Neural crest cell (in vitro differentiated cells): ENCODE measurements at places on chromosomes 6 and 20.

- no peak for DNase-seq
These were observed 8.9 kb downstream of the CD164 start for GRCh38 chr6:109373331-109373730.

DNA sequence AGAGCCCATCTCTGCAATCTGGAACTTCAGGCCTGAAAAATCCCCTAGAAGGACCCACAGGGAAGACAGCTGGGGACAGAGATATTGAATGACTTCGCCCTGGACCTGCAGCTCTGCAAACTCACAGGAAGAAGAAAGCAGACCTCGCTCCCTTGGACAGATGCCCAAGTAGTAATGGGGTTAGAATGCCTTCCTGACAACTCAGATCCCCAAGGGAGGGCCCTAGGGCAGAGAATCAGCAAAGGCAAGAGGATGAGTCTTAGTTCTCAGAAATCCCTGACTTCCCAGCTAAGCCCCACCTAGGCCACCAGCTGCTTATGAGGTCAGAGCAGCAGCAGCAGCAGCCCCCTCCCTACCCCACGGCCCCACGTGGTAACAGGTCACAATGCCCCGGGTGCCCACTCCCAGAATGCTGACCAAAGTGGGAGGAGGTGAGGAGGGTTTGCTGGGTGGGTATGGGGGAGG lies at the start of gene C20orf141:
TSS of gene C20orf141 (plus strand) at position 401 of the 465 bp plus-strand sequence. CDS start 198 bp downstream, outside the sequence.
- no peak for DNase-seq

DNA sequence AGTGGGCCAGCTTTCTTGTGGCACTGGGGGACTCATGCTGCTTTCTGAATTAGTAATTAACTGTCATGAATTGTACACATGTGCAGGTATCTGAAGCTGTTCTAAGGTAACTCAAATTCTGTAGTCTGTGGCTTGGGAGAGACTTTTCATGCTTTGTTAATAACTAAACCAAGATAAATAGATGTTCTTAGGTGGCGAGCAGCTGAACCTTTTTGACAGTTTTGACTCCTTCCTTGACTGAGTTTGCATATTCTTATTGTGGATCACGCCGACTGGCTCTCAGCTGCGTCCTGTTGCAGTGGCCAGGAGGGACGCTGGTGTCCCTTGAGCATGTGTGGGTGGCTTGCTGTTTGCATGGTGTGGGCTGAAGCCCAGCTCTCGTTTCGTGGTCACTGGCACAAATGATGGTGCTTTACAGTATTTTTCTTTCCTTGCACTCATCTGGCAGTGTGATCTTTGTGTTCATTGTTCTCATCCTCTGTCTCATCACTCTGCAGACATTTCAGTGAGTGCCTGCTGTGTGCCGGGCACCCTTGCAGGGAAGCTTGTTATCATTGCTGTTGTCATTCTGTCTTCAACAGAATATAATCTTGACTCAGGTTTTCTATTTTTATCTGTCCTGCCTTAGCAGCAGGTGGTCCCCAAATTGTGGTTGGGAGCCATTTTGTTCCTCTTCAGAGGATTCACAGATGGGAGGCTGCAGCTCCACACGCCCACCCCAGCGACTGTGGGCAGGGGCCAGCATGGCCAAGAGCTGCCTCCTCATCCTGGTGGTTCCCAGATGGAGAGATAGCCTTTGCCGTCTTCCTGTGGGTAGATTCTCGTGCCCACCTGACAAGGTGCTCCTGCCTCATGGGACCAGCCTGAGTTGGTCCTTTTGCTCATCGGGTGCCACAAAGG lies 39.6 kb downstream of the DUSP22 start:
- DNase-seq = no peak

DNA sequence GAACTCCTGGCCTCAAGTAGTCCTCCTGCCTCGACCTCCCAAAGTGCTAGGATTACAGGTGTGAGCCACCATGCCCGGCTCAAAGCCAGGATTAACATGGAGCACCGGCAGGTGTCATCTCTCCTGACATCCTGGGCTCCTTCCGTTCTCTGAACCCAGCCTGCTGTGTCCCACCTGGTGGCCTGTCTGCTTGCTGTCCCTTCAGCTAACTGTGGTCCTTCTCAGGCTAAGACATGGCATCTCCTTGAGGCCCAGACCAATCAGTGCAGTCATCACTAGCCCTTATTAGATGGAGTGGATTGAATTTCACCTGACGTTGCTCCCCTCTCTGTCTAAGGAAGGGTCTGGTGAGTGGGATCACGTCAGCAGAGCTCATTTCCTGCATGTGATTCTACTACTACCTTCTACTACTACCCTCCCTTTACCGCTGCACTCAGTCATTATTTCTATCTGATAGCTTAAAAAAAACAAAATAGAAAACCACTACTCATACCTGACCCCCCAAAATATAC lies 28.0 kb upstream of the SYNJ2 start:
- DNase-seq = no peak

DNA sequence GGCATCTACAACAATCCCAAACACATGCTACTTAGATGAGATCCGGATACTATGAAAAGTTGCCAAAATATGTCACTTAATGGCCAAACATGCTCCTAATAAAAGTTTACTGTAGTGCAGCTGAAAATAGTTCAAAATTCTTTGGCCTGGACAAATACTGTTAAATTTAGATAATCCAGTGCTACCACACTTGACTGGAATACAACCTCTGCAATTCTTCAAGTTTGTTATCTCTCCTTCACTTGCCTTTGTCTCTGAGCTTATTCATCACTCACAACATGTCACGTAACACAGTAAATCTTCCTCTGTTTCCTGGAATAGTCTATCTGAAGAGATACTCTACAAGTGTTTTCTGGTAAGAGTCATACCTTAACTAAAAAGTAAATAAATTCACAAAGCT lies 10.5 kb upstream of the PLN start:
- no peak for DNase-seq

GRCh38 chr6:149284904-149285303 lies 32.6 kb upstream of the TAB2 start:
- no peak for DNase-seq

DNA sequence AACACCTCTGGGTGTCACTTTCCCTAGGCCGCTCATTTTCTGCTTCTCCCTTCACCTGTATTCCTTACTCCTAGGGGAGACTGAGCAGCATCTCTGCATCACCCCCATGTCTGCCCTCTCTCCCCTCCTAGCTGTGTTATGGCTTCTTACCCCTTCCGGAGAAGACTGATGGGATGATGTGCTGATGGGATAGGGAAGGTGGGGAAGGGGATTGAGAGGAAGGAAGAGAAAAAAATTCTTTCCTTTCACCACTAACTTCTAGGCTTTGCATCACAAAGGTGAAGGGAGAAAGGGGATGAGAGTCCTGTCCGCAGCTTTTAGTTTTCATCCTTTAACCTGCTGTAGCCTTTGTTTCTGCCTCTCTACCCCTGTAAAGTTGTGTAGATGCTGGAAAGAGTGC lies 26.7 kb downstream of the AKAP7 start:
- DNase-seq = no peak

- no peak for DNase-seq
These were observed 37.4 kb upstream of the FAM135A start for GRCh38 chr6:70375882-70376281.

DNA sequence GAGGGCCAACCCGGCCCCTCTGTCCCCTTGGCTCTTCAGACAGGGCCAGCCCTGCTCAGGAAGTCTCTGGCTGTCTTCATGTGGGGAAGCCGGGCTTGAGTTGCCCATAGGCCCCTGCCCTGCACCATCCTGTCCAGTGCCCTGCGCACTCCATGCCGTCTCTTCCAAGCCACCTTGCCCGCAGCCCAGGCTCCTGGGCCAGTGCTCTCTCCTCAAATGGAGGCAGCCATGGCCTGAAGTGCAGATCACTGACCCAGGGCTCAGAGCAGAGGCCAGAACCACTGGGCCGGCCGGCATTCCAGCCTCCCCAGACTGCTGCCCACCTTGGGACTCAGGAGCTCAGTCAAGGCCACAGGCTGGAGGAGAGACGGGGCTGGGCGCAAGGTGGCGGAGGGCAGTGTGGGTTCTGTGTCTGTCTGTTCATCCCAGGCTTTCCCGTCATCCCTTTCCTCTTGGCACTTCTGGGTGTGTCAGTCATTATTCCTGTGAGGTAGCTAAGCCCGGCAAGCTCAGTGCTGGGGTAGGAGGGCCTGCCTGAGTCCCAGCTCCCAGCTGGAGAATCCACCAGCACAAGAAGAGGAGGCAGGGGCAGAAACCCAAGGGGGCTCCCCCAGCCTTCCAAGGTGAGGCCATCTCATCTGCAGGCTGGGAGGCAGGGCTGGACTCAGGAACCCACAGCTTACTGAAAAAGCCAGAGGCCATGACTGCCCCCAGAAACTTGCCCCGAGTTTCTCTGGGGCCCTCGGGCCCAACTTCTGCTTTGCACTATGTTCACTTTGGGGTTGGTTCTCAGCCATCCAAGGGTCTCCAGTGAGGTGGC lies 22.4 kb downstream of the SDCBP2 start:
- no peak for DNase-seq

- no peak for DNase-seq
These were observed 26.3 kb downstream of the HECA start for GRCh38 chr6:139161169-139161568.

GRCh38 chr6:150345781-150346180 lies 23.0 kb upstream of the IYD start:
- no peak for DNase-seq

GRCh38 chr6:15854826-15855710 lies 192.2 kb upstream of the DTNBP1 start:
- DNase-seq = no peak

DNA sequence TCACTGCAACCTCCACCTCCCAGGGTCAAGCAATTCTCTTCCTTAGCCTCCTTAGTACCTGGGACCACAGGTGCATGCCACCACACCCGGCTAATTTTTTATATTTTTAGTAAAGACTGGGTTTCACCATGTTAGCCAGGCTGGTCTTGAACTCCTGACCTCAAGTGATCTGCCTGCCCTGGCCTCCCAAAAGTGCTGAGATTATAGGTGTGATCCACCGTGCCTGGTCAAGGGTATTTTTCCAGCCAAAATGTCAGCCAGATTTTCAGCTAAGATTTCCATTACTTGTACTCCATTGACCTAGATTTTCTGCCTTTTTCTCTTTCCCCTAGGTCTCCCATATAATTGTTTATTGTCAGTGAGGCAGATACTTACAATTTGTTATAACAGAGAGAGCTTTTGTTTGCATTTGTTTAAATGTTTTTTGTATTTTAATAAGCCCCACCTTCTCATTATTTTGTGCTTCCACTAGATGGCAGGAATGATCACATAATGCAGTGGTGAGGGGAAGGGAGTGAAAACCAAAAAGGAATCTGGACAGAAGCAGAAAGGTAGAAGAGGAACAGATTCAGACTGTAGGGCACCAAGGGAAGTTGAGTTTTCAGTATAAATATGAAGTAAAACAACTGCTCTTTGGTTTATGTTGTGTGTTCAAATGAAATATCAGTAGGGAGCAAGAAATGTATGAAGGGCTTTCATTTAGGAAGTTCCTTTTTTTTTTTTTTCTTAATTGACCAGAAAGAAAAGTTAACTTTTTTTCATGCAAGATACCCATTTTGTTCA lies 29.7 kb downstream of the RPF2 start:
- DNase-seq = no peak

DNA sequence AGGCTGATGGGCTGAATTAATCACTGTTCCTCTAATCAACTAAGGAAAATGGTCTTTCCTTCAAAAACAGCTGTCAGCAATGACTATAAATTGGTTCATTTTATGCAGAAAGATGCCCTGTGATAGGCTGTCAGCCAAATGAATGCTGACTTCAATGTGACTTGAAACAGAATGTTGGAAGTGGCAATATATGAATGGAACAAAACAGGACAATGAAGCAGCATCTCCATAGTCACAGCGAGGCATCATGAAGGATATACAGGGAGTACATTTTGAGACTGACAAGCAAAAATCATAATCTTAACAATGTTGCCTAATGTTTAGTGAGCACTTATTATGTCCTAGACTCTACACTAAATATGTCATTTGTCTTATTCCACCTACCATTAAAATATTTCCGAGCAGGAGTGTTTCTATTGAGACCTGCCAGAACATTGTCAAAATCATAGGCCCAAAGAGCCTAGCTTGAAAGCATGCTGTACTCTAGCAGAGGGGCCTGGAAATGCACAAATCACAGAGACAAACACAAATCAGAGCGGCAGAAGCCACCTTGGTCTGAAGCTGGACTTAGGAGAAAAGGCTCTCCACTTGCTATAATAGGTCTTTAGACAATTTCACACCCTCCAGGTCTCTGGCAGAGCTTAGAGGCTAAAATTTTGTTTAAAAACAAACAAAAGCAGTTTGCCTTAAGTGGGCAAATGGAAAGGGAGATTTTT lies 63.3 kb downstream of the FAM50B start:
- no peak for DNase-seq

GRCh38 chr6:89197141-89197540 lies 20.0 kb downstream of the GABRR1 start:
- DNase-seq = no peak

DNA sequence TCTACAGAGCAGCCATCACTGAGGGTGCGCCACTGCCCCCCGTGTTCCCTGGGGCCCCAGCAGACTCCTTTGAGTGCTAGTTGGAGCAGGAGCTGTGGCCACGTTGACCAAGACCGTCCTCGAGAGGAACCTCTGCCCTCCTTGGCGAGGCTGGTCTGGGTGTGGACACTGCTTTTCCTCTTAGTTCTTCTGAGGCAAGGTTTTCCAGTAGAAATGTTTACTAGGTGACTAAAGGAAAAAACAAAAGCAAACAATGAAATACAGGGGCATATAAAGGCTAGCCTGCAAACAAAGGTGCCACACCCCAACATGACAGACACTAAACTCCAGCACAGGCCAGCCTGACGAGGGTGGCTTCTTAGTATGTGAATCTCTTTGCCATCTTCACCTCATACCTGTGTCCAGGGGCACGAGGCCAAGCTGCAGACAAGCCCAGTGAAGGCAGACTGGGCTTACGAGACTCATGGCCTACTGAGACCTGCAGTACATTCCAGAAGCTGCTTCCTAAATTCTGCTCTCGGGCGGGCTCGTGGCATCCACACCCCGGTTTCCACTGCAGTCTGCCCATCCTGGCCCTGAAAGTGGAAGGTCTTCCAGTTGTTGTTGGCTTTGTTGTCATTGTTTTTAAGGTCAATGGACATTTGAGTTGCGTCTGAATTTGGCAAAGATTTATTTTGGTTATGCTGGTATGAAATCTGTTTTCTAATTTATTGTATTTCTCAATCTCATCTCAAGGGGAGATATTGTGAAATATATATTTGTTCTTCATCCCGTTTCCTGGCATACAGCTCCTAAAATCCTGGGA lies 39.2 kb downstream of the FAM50B start:
- DNase-seq = no peak

DNA sequence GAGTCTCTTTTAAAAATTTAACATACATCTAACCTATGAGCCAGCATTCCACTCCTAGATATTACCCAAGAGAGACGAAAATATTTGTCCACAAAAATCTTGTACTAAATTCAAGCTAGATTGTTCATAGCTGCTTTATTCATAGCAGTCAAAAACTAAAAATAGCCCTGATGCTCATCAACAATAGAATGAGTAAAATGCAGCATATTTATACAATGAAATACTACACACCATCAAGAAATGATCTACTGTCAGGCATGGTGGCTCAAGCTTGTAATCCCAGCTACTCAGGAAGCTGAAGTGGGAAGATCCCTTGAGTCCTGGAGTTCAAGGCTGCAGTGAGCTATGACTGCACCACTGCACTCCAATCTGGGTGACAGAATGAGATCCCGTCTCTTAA lies 22.0 kb upstream of the SRC start:
- DNase-seq = no peak

GRCh38 chr20:37500311-37500710 lies 20.7 kb upstream of the NNAT start:
- no peak for DNase-seq

GRCh38 chr6:53986721-53987521 lies 124.3 kb upstream of the MLIP start:
- no peak for DNase-seq
